ENCODE measurements at places on chromosomes 1 and 21.

GRCh38 chr1:213340593-213340992, 289.6 kb downstream of the RPS6KC1 start:
- DNase-seq, result no peak

- DNase-seq, result no peak
Measured at GRCh38 chr1:117629625-117630422, 24.0 kb downstream of the TENT5C start.

DNA sequence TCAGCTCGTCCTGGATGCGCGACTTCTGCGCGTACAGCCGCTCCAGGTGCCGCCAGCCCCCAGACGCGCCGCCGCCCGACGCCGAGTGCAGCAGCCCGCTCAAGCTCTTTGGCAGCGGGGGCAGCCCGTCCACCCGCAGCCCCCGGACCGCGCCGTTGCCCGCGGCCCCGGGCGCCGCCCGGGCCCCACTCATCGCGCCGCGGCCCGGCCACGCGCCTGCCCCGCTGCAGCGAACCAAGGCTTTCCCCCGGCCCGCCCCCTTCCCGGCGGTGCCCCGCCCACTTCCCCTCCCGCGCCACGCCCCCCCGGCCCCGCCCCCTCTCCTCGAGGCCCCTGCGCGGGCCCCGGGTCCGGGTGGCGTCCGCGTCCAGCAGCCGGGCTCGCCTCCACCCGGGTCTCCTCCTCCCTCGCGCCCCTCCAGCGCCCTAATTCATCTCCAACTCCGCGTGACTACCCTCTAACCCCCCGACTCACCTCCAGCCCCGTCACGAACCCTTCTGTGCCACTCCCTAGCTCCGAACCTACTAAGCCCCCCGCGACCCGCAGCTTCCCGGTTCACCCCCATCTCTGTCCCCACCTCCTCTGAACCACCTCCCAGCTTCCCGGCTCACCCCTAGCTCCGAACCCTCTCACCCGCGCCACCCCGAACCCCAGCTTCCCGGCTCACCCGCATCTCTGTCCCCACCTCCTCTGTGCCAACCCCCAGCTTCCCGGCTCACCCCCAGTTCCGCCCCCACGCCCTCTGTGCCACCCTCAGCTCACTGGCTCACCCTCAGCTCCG, at the start of gene FAM89A:
Gene FAM89A (minus strand): TSS at position 236 of the 781 bp plus-strand sequence. CDS start 43 bp downstream, at position 193.
- DNase-seq, result no peak

- no peak for DNase-seq
Measured at GRCh38 chr1:228071839-228072657, 10.5 kb upstream of the ARF1 start.

DNA sequence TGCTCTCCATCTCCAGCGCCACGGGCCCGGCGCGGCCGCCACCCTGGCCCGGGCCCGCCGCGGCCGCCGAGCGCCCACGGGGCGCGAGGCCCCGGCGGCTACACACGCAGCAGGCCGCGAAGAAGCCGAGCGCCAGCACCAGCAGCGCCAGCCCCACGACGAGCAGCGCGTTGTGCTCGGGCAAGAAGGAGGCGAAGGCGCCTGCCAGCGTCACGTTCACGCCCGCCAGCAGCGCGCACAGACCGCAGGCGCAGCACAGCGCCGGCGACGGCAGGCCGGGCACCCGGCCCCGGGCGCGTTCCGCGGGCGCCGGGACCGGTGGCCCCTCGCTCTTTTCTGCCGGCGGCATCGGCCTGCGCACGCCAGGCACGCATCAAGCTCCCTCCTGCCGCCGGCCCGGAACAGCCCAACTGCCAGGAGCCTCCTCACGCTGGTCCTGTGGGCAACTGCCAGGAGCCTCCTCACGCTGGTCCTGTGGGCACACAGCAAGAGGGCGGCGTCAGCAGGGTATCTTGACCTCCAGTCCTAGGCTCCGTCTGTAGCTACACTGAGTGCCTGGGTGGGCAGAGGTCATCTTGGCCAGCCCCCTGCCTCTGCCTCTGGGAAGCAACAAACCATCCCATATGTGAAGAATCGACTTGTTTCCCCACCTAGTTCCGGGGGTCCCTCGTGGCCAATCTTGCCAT, 18.1 kb downstream of the KNCN start:
- no peak for DNase-seq

Measured in NCI-H1092 (cell line).